Stimulated activated CD8-positive, alpha-beta memory T cell treated with anti-CD3 and anti-CD28 coated beads, Interleukin-4, amount 100 ng/mL, for 4 hours (primary cell): ENCODE measurements at places on chromosomes 1 and 21.

DNA sequence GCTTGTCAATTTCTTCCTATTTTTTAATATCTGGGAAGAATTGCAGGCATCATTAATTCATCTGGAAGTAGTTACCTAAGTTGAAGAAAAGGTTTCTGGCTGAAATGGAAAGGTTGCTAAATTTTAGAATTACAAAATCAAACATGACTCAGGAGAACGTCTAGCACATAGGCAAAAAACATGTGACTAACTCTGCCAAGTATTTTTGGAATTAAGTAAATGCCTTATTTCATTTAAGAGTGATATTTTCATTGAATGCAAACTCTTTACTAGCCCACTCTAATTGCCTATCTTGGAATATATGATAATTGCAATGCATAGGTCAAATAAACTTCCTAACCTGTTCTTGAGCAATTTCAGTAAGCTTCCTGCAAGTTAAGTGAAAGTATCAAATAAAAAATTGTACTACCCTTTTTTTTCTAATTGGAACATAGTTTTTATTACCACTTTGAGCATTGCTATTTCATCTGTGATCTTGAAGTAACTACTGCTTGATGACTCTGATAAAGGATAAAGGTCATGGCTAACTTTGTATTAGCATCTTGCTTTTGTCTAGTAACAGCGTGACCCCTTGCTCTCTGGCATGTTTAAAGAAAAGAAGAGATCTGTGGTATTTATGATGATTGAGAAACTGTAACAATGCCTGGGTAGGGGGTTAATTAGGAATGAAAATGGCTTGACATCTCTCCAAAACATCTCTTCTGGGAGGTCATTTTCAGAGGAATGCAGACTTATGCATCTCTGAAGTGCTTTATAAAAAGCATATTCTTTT is 208.3 kb upstream of the NCAM2 start:
- DNase-seq, result no peak

GRCh38 chr1:54764922-54765561 is 719 bp upstream of the PARS2 start:
- no peak for DNase-seq

DNA sequence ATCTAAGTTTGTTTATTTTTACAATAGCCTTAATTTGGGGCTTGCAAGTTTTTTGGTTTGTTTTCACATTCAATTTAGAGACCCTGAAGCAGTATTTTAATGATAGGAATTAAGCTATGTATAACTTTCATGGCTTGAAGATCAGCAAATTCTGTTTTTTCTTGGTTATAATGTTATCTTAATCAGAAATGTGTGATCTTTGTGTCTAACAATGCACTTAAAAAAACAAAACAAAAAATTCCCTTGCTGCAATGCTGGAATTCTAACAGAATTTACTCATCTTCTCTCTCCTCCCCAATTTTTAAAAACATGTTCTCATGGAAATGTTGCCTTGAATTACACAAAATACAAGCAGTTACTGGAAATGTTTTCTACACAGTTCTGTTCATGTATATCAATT is 113.1 kb downstream of the OLFML2B start:
- DNase-seq, result no peak

DNA sequence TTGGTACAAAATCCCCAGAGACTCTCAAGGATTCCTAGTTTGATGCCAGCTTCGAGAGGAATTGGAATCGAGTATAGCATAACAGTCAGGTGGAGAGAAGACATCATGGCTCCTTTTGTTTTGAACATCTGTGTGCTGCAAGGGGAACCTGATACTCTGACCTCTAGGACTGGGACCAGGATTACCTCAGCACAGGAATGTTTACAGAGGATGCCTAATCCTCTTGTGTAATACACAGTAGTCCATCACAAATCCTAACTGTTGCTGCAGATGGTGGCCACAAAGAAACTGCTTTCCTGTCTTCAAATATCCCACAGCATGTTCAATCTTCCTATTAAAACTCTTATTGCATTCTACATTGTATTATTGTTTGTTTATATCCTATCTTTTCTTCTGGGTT is 111.8 kb upstream of the PRMT6 start:
- no peak for DNase-seq

DNA sequence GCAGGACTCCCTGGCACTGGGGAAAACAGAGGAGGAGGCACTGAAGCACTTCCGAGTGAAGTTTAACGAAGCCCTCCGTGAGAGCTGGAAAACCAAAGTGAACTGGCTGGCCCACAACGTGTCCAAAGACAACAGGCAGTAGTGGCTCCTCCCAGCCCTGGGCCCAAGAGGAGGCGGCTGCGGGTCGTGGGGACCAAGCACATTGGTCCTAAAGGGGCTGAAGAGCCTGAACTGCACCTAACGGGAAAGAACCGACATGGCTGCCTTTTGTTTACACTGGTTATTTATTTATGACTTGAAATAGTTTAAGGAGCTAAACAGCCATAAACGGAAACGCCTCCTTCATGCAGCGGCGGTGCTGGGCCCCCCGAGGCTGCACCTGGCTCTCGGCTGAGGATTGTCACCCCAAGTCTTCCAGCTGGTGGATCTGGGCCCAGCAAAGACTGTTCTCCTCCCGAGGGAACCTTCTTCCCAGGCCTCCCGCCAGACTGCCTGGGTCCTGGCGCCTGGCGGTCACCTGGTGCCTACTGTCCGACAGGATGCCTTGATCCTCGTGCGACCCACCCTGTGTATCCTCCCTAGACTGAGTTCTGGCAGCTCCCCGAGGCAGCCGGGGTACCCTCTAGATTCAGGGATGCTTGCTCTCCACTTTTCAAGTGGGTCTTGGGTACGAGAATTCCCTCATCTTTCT is 75.5 kb downstream of the PIK3CD start:
- DNase-seq, result no peak

GRCh38 chr1:43947061-43947873 is 517 bp downstream of the IPO13 start:
- DNase-seq, result no peak

DNA sequence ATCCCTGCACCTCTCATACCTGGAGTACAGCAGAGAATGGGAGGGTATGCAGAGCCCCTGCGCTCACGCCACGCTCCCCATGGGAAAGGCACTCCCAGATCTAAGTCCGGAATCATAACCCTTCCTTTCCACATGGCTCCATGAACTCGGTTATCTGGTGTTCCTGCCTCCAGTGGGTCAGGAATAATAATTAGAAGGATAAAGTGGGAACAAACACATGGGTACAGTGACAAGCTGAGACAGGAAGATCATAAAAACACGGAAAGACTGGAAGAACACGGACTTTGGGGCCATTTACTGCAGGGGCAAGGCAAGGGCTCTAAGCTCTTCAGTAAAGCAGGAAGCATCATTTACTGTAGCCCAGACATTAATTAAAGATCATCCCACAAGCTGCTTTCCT is 48.6 kb downstream of the FOXO6 start:
- DNase-seq, result no peak

DNA sequence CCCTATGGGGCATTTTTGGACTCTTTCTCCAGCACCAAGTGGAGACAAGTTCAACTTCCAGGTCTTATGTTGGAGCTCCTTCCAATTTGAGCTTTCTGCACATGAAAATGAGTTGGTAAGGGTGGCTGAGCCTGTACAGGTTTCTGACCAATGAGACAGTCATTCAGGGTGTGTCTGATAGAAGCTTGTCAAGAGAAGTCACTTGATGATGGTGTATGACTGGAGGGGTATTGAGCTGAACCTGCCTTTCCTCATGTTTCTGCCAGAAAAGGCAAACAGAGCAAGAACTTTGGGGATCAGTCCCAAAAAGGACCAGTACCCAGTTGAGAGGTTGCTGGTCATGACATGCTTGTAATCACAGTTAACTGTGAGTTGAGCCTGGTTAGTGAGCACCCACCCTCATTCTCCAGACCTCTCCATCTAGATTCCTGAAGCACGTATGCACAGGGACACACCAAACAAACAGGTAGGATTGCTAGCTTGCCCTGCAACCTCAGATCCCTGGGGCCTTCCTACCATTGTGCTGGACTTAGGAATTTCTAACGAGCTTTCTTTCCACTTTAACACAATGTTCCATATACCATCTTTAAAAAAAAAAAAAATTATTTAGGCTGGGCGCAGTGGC is 26.6 kb downstream of the FAM89A start:
- no peak for DNase-seq

- DNase-seq, result no peak
These were observed 54.5 kb upstream of the IGSF5 start for GRCh38 chr21:39690454-39690853.

DNA sequence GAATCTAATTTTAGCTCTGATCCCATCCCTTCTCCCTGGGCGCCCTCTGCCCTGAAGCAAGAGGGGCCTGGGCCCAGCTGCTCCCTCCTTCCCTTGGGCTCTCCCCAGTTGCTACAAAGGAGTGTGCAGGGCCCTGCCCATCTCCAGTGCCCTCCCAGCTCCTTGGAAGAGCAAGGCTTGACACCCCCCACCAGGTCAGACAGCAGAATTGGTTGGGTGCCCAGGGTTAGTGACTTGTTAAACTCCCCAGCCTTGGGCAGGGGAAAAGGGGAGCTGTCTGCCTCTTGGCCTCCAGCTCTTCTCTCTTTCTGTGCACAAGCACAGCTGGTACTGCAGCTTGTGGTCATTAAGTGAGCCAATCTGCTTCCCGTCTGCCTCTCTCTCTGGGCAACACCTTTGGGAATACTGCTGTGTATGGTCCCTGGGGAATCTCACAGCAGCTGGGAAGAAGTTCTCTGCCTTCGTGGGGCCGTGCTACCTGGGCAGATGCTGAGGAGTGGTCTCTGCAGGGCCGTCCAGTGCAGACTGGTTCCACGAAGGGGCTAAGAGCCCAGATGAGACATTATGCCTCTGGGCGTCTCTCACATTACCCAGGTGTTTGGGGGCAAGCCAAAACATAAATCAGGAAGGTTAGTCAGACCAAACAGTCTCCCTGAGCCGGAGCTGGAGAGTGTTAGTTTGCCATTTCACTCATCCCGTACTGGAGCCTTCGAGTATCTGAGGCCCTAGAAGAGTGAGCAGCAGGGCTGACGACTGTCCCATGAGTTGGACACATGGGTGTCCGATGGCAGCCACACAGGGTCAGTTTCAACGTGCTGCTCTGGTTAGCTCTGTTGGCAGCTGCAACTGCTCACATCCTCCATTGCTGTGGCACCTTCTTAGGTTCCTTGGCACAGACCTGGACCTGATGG is 37.3 kb downstream of the TMEM53 start:
- DNase-seq, result no peak

DNA sequence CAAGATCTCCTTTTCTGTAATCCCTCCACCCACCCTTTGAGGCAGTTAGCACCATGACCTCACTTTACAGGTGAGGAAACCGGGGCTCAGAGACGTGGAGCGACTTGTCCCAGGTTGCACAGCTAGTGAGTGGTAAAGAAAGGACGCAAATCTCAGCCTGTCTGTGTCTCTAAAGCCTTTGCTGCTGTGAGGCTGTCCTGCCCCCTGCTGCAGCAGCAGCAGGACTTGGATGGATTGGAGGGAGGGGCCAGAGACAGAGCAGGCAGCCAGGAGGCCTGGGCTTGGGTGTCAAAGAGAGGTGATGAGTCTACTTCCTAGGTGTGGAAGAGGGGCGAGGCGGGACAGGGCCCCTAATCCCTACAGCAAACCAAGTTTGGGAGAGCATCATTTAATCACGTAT is 69.6 kb downstream of the PTPRU start:
- no peak for DNase-seq

- no peak for DNase-seq
These were observed 16.2 kb downstream of the RIPK4 start for GRCh38 chr21:41750532-41751151.

- no peak for DNase-seq
These were observed 233.3 kb downstream of the SDCCAG8 start for GRCh38 chr1:243489158-243489527.

DNA sequence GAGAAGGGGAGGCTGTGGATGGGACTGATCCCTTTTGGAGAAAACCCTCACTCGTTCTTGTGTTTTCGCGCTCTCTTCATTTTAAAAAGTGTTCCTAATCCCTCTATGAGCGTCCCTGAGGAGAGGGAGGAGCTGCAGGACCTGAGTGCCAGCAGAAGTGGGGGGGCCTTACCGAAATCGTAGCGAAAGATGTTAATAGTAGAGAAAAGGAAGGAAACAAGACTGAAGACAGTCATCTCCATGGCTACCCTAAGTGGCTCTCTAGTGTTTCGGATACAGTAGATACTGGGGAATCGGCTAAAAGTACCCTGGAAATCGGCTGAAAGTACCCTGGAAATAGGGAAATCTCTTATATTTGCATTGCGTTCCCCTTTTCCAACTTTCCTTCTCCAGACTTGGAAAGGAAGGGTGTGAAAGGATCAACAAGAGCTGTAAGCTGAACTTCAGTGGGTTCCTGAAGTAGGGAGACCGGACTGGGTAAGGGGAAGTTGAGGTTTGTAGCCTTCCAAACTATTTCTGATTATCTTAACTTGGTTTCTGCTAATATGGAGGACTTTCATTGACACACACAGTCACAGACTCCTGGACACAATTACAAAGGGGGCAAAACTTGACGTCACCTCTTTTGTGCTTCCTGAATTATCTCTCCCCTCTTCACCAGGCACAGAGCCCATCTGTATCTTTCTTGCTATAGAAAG is 486 bp upstream of the DSTYK start:
- DNase-seq, result no peak

DNA sequence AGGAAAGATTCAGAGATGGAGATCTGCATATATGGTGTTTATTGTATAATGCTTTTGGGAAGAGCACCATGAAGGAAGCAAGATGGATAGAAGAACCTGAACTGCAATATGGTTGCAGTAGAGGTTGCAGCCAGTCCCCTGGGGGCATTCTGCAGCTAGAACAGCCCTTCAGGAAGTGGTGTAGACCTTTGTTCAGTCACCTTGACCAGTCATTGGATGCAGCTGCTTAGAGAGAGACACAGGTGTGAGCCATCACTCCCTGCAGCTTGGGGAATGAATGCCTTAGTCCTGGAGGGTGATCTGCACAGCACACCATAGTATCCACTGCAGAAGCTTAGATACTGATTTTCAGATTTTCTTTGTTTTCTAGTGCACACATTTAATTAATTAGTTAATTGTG is 42.3 kb downstream of the NEK7 start:
- no peak for DNase-seq

- no peak for DNase-seq
These were observed 895.6 kb downstream of the TTLL7 start for GRCh38 chr1:83103341-83103740.

GRCh38 chr21:31898933-31899630 is 26.3 kb downstream of the HUNK start:
- DNase-seq, result no peak

GRCh38 chr1:1599030-1599934 is 653 bp downstream of the FNDC10 start:
- DNase-seq, result no peak

DNA sequence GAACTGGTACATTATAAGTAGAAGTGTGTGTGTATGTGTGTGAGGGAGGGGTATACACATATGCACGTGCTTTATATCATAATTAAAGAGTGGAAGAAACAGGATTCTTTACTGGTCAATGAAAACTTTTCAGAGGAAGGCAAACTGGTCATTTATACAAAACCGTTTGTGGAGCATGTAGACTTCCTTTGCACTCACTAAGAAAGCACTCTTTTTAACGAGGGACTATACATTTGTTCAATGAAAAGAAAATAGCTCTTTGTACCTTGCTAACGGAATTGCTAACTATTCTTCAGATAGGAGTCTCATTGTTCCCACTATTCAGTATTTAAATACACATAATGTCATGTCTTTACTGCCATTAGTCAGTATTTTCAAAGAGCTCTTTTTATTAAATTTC is 219.3 kb downstream of the ST6GALNAC3 start:
- no peak for DNase-seq

GRCh38 chr1:95139039-95139438 is 21.9 kb downstream of the TLCD4 start:
- no peak for DNase-seq
